ENCODE measurements at places on chromosomes 16 and 17.

DNA sequence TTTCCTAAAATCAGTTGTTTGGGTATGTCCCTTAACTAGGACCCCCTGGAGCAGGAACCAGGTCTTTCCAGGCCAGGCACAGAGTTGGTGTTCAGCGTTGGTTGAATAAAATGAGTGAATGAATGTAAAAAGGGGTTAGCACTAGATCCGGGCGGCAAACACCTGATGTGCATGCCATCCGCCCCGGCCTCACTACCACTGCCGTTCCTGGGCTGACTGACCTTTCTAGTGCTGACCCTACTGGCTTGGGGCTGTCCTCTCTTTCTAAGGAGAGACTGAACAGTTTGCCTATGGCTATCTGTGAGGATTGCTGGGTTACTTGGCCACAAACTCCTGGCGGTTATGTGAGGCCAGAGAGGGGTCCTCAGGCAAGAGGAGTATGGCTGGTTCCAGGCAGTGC, 10.1 kb upstream of the PHF12 start:
- DNase-seq, result no peak

DNA sequence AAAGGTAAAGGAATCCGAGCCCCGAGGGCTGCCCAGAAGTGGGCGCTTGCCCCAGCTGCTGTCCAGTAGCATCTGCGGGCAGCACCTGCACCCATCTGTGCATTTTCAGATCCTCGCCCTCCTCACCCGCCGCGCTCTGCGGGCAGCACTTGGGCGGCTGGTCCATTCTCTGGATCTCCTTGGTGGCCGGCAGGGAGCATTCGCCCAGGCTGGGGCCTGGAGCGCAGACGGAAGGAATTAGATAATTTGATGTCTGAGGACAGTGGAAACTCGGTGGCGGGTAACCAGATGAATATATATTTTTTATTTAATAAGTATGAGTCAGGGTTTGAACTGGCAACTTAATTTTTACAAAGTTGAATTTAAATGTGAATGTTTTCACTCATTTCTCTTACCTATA, 88.5 kb downstream of the NPIPB11 start:
- no peak for DNase-seq

DNA sequence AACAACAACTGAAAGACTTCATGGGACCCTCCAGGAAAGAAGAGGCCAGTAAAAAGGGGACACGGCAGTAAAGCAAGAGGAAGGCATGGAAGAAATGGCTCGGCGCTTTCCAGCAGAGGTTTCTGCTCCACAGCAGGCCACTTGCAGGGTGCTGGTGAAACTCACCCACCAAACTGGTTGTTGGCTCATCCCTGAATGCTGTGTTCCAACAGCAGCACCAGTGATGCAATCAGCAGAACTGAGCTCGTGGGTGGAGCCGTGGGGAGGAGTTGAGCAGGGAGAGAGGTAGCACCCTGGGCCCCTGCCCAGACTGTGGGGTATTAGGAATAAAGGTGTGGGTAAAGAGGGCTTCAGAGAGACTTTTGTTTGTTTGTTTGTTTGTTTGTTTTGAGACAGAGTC, 62.8 kb upstream of the ADCY9 start:
- DNase-seq, result no peak

DNA sequence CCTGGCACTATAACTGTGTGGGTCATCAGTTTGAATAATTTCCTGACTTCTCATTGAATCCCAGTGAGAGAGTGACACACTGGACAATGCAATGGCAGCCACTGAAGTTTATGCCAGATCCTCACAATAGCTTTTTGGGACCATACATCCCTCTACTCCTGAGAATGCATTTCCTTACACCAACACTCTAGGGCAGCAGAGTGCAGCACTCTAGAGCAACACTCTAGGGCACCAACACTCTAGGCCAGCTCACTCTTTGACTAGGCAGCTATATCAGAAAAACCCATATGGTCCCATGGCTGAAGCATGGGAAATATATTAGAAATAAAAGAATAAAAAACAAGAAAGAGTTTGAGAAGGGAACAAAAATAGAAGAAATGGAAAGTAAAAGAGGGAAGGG, 309.2 kb downstream of the MAP2K6 start:
- no peak for DNase-seq

DNA sequence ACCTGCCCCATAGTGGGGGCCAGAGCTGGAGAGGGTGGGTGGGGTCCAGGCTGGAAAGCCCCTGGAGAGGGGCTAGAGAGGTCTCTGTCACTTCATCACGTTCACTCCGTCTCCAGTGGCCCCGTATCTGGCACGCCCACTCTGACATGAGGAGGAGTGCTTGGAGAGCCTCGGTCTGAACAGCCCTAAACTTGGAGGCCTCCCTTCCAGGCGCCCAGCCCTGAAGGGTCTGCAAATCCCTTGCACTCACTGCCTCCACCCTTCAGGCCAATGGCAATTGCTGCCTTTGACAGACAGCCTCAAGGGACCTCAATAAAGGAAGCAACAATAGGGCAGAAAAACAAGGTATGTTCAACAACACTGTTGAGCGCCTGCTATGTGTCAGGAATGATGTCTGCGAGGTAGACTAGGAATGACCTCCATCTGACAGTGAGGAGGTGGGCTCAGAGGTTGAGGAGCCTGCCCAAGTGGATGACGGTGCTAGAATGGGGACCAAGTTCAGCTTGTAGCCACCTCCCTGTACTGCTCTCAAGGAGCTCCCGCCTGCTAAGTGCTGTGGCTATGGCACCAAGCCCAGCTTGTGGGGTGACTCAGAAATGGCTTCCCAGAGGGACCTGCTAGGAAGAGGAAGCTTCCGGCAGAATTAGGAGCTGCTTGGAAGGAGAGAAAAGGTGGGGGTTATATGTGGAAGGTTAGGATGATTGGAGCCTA, 2.9 kb upstream of the EPX start:
- DNase-seq, result no peak

- no peak for DNase-seq
Observed at GRCh38 chr17:34465789-34466188, 102.8 kb upstream of the CCL1 start.

- no peak for DNase-seq
Observed at GRCh38 chr16:48354877-48355855, 30.0 kb downstream of the SIAH1 start.

GRCh38 chr16:29680180-29680598, 1.2 kb downstream of the QPRT start:
- no peak for DNase-seq

- DNase-seq, result no peak
Observed at GRCh38 chr17:47076171-47076570, 97.1 kb upstream of the RPRML start.

All from esophagus squamous epithelium (tissue), 5 donors.